ENCODE measurements at places on chromosomes 2 and 18.

GRCh38 chr2:159542101-159542500, 74.2 kb downstream of the BAZ2B start:
- DNase-seq: no peak

- DNase-seq: no peak
These were observed 70.6 kb downstream of the OTX1 start for GRCh38 chr2:63121055-63121834.

DNA sequence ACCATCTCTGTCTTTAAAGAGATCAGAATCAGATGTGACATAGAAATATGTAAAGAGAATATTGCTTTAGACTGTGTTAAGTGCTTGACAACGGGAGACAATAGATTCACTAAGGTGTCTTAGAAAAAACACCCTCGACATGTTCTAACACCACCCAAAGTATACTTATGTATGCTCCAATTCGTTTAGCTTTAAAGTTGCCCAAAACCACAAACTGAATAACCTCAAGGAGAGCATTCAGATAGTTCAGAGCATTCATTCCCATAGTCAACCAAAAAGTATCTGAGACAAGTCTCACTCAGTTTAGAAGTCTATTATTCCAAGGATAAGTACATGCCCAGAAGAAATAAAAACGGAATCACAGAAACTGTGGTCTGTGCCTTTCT, 96.4 kb downstream of the KYNU start:
- DNase-seq: no peak

DNA sequence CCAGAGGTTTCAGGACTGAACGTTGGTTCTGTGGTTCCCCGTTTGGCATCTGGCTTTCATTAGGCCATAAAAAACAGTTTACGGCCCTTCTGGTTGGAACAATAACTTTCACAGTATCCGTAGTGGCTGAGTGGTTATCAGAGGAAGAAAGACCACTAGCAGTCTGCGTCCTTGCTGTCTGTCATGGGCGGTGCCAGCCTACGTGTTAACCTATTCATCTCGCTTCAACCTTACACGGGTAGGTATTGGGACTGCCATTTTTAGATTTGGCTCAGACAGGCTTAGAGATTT, 42.6 kb upstream of the ROCK2 start:
- DNase-seq: no peak

DNA sequence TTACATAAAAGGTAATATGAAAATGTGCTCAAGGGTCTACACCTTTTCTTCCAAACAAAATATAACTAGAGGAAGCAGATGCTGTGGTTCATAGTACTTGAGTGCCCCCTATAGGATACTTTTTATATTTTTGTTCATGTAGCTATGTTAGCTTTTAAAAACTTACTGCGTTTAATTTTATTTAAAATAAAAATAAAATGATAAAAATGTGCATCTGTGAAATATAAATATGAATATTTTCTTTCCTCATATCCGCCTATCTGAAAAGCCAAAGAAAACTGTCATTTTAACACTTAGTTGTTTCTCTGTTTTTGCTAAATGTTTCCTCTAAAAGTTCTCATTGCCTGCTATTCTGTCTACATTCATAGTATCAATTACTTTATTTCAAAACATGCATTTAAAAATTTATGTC, 9.6 kb upstream of the LRP1B start:
- no peak for DNase-seq

DNA sequence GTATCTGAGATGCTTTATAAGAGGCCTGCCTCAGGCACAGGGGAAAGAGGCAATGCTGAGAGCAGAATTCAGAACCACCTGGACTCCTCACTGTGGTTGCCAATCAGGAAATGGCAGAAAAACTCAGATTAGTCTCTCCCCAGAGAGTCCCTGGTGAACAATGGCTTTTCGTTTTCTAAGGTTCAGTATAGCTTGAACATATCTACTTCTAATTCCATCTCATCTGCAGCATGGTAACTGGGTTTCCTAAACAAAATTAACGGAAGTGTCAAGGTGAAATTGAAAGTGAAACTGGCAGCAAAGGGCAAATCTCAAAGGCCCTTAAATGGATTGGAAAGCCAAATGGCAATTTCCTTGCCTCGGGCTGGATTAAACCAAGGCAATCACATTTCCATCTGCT, 480.2 kb upstream of the ACVR2A start:
- no peak for DNase-seq

- DNase-seq: no peak
These were observed 20.8 kb downstream of the DOK1 start for GRCh38 chr2:74575320-74575719.

DNA sequence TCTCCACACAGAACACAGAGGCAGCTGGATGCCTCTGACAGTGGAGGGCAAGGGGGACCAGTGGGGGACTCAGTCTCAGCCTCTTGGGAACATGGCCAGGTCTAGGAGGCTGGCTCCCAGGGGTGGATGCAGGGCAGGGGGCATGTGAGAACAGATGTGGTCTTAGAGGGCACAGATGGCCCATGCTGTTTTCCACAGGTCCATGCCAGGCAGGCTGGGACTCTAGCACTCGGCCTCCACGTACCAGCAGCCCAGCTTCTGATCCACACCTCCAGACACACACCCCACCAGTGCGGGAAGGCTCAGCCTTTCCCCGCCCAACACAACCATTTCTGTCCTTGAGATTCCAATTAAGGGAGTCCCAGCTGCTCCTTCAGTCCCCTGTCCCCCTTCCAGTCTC, 42.4 kb downstream of the TNS1 start:
- no peak for DNase-seq

DNA sequence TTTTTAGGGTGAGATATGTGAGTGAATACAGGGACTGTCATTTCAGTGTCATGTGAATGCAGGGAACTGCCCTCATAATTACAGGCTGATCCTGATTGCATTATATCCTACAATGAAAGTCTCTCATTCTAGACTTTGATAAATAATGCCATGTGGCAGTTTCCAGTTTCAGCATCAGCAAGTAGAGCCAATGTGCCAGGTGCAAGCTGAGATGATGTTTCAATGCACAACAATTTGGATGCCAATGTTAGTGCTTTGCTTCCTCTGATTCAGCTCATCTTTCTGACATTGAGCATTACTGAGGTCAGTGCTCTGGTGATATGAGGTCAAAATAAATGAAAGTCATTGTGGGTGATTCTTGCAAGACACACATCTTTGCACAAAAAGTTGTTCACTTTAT, 63.7 kb upstream of the TFPI start:
- no peak for DNase-seq

DNA sequence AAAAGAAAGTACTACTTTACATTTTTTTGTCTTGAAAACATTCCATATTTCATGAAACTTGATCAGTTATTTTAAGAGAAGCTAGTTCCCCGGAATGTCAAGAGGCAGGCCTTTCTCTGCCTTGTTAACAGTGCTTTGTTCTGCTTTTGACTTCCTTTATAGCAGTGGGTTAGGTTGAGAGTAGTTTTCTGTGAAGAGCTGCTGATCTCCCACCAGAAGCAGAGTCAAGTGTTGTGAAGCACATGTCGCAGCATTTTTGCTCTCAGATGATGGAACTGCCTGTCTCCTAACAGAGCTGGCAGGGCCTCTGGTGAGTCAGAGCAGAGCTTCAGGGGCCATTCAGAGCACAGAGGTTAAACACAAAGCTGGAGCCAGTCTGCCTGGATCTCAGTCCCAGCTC, 871.8 kb downstream of the SLC4A3 start:
- no peak for DNase-seq

GRCh38 chr2:204272089-204272488, 273.2 kb upstream of the PARD3B start:
- DNase-seq: no peak

DNA sequence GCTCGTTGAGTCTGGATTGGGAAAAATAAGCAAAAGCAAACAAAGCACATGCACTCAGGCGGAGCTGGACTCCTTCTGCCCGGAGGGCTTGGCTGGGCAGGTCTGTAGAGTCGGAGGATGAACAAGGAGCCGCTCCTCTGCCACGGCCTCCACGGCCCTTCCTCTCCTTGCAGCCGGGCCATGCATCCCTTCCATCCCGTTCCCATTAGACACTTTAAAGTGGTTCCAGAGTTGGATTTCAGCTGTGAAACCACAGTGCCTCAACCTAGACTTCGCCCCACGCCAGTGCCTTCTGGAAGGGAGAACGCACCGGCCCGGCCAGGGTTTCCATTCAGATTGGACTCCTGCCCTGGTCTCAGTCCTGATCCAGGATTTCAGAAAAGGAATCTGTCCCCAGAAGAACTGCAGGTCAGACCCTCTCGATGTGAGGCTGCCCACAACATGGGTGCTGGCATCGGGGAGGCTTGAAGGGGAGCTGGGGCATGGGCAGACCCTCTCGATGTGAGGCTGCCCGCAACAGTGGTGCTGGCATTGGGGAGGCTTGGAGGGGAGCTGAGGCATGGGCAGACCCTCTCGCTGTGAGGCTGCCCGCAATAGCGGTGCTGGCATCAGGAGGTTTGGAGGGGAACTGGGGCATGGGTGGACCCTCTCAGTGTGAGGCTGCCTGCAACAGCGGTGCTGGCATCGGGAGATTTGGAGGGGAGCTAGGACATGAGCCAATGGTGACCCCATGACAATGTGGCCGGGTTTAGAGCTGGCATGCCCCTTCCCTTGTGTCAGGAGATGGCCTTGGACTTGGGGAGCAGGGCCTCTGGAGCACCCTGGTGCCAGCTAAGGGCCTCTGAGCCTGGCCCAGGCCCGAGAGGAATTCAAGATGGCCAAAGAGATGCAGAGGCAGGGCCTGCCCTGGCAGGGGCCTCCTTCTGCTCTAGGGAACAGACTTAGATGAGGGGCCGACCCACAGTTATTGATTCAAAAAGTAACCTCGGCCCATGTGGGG, 304.5 kb downstream of the NDUFA10 start:
- DNase-seq: no peak

DNA sequence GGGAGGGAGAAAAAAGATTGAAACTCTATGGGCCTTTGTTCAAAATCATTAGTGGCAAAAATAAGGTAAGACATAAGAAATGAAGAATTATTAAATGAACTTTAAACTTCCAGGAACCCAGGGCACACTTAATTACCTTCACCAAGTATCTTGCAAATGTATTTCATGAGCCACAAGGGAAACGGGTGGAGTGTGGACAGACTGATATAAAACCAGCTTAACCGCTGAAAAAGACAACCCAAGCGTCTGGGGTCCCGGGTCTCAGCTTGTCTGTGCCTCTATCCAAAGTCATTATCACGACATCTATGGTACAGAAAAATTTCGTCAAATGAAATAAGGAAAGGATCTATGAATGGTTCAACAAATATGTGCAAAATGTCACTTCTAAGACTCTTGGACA, 13.9 kb upstream of the MBOAT2 start:
- no peak for DNase-seq

DNA sequence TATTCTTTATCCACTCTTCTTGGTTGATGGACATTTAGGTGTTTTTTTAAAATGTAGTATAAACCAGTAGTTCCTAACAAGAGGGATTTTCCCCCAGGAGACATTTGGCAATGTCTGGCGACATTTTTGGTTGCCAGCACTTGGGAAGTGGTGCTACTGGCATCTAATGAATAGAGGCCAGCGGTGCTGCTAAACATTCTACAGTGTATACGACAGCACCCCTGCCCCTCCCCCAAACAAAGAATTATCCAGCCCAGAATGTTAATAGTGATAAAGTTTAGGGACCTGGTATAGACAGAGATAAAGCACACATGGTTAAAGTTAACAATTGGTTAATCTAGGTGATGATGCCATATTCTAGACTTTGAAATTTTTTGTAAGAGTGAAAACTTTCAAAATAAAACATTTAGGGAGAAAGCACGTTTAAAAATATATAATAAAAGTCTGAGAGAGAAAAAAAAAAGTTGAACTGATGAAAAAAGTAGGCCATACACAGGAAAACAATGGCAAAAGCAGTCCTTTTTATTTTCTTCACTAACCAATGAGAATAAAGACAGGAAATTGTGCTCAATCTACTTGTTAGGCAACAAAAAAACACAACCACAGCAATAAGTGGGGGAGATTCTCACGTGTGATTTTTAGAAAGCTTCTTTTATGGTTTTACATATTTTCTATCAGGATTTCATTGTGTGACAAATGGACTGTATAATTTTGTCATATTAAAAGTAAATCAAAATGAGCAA, 14.8 kb downstream of the FBXO48 start:
- DNase-seq: no peak

DNA sequence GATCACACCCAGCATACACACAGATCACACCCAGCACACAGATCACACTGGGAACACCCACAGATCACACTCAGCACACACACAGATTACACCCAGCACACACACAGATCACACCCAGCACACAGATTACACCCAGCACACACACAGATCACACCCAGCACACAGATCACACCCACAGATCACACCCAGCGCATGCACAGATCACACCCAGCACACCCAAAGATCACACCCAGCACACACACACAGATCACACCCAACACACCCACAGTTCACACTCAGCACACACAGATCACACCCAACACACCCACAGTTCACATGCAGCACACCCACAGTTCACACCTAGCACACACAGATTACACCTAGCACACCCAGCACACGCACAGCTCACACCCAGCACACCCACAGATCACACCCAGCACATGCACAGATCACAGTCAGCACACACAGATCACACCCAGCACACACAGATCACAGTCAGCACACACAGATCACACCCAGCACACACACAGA, 117.6 kb downstream of the DYSF start:
- no peak for DNase-seq

DNA sequence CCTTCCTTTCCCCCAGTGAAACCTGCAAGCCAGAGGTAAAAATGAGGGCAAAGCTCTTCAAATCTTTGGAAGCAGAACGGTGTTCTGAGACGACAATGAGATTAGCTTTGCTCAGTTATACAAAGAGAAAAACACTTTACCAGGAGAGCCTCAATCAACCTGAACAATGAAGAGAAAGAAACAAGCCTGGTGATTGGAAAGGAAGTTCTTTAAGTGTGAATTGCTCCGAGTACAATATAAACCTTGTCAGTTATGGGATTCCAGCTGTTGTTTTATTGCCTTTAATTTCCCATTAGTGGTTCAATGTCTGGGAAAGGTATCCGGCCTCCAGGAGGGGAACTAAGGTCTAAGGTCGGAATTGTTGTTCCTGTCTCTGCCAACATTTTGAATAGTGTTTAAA, 901.6 kb downstream of the EPHA4 start:
- no peak for DNase-seq

GRCh38 chr18:77061946-77062517, 70.6 kb downstream of the MBP start:
- DNase-seq: no peak

GRCh38 chr2:241947004-241947350, 77.4 kb downstream of the RTP5 start:
- no peak for DNase-seq

DNA sequence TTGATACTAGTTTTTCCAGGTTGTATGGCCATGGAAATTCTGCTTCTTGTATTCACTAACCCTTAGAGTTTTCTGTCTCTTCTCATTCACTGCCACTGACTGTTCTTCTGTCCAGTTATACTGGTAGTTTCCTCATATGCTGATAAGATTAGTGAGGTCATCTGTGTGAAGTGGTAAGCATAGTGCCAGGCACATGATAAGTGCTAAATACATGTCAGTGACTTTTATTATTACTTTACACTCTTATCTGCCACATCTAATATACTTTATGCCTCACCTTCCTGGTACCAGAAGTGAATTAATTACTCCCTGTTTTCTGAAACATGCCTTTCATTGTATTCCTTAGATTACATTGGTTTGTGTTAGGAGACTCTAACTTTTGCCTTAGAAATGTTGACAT, 91.3 kb downstream of the NBEAL1 start:
- DNase-seq: no peak

- no peak for DNase-seq
These were observed 339.2 kb downstream of the ARHGAP15 start for GRCh38 chr2:143468341-143468888.

- DNase-seq: no peak
These were observed 6.8 kb downstream of the CPLX4 start for GRCh38 chr18:59311631-59312030.
